ENCODE measurements at places on chromosomes 5 and 9.
A peak's percentile ranks its signal among the peaks of the same experiment; 100 is the strongest.

GRCh38 chr5:56605231-56605630, 210.1 kb upstream of the MAP3K1 start:
- no peak for DNase-seq

DNA sequence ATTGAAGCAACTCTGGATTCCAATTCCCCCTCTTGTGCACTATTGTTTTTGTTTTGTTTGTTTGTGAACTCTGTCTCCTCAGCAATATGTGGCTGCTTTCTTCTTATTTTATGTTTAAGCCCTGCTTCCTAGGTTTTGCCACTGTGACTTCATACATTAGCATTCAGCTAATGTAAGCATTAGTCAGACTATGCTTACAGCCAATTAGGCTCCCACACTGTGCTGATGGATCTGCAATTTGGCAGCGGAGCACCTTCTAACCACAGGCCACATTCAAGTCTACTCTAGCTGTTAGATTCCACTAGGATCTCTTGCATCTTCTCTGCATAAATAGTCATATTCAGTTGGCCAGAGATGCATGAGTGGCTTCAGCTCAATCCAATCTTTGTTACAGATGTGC, 9.6 kb upstream of the BICD2 start:
- no peak for DNase-seq

DNA sequence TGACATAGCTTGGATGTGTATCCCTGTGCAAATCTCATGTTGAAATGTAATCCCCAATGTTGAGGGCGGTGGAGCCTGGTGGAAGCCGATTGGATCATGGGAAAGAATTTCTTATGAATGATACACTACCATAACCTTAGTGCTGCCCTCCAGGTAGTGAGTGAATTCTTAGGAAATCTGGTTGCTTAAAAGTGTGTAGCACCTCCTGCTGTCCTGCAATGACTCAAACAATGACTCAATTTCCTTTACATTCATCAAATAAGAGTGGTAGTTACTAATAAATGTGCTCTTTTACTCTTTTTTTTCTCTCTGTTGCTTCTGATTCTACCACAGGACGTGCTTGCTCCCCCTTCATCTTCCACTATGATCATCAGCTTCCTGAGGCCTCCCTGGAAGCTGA, 1696.0 kb upstream of the CDH9 start:
- no peak for DNase-seq

GRCh38 chr9:389758-390157, 175.1 kb downstream of the DOCK8 start:
- DNase-seq = no peak

GRCh38 chr5:91468651-91469422, 85.7 kb upstream of the ARRDC3 start:
- no peak for DNase-seq

DNA sequence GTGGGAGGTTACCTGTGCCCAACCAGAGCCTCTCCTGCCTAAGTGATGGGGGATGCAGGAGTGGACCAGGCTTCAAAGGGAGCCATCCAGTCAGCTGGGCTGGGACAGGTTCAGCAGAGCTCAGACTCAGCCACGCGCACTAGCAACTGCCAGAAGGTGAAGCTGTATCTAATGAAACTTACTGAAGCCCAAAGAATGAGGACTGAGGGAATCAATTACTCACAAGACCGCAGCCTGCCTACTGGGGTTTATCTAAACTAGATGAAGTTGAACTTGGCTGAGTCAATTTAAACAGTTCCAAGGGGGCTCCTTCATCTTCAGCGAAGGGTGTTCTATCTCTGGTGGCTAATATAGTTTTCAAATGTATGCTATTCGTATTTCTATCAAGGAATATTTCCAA, 11.4 kb downstream of the HAND1 start:
- DNase-seq = no peak

GRCh38 chr5:147348046-147348445, 113.2 kb downstream of the STK32A start:
- no peak for DNase-seq

- no peak for DNase-seq
Observed at GRCh38 chr9:135303280-135303647, 176.3 kb upstream of the PPP1R26 start.

GRCh38 chr5:43203373-43203772, 11.3 kb downstream of the NIM1K start:
- no peak for DNase-seq

- DNase-seq = no peak
Observed at GRCh38 chr9:3415906-3416305, 109.9 kb downstream of the RFX3 start.

GRCh38 chr5:67414712-67415111, 218.1 kb upstream of the CD180 start:
- DNase-seq = no peak

DNA sequence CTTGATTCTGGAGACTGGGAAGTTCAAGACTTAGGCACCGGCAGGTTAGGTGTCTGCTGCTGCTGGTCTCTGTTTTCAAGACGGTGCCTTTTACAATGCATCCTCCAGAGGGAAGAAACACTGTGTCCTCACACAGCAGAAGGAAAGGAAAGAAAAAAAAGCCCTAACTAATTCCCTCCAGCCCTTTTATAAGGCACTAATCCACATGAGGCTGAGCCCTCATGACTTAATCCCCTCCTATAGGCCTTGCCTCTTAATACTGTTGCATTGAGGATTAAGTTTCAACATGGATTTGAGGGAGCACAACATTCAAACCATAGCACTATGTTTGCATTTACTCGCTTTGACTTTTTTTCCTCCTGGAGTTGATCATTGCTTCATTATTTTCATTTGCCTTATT, 585.9 kb downstream of the TLR4 start:
- DNase-seq = no peak

DNA sequence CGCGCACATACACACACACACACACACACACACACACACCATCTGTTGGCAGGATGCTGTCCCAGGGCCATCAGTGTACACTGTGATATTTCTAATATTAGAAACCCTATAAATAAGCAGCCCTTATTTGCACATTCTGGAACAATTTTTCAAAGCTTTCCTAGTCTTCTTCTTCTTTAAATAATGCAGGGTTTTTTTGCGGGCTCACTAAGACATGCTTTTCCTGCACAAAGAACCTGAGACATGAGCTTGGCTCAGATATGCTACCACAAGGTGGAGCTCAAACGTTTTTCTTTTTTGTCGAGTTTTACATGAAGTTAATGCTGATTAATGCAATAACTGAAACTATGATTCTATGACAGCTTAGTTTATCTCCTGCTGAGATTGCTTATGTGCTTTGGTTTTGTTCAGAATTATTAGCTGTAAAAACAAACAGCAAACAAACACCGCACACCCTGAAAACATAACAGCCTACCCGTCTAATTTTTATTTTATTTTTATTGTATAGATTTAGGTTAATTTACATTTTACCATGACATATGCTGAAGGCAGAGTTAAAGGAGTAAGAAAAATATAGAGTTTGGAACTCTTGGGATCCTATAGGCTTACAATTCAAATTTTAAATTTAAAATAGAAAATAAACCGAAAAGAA, 95.8 kb downstream of the ALDH1A1 start:
- DNase-seq = peak; percentile 40

GRCh38 chr9:103319979-103320378, 324.8 kb downstream of the CYLC2 start:
- peak; percentile 13 for DNase-seq

DNA sequence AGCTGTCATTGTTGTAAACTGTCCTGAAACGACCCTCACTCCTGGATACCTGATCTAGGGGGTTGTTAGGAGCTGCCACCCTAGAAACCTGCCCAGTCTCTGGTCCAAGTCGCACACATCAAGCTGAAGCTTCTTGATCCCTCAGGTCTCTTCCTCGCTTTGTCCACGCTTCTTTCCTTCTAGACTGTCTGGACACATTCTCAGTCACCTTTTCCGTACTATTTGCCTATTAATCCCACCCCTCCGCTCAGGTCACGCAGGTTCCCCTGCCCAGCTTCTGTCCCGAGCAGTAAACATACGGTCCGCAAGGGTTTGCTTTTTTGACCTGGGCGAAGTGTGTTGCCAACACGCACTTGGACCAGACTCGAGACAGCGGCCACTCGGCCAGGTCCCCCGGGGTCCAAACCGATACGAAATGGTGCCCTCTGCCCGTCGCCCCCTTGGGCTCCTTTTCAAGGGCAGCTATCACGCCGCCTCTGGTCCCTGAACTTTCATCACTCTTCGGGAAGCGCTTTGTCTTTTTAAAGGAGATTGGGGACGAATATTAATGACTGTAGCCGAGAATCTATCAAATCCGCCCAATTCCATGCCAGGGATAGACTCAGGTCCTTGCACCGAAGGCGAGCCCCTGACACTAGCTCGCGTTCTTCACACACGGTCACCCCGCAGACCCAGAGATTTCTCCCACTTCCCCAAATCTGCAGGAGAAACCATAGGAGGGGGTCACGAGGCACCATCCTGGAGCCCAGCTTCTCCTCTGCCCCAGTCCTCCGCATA, 814 bp downstream of the PLCXD3 start:
- peak; percentile 35 for DNase-seq

- DNase-seq = peak; percentile 86
Observed at GRCh38 chr9:101738566-101739183, at the start of gene GRIN3A. GRIN3A (minus strand) TSS chr9:101738647; CDS start chr9:101737979, 668 bp downstream.

DNA sequence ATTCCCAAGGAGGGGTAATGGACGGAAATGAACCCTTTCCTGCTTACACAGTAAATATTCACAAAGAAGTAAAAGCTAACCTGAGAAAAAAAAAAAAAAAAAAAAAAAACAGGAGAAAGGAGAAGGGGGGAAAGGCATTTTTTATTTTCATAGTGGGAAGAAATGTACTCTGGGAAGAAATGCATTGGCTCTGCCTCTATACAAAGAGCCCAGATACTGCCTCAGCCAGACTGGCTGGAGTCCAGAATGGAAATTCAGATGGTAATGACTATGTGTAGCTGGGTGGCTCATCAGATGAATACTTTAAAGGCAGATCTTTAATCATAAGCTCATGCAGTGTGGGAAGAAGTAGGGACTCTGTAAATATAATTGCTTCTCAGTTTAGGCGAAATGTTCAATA, 124.9 kb upstream of the ZNF608 start:
- DNase-seq = no peak

- no peak for DNase-seq
Observed at GRCh38 chr5:123441408-123441807, 18.2 kb upstream of the CEP120 start.

GRCh38 chr5:38338455-38338854, 80.1 kb downstream of the EGFLAM start:
- DNase-seq = no peak

DNA sequence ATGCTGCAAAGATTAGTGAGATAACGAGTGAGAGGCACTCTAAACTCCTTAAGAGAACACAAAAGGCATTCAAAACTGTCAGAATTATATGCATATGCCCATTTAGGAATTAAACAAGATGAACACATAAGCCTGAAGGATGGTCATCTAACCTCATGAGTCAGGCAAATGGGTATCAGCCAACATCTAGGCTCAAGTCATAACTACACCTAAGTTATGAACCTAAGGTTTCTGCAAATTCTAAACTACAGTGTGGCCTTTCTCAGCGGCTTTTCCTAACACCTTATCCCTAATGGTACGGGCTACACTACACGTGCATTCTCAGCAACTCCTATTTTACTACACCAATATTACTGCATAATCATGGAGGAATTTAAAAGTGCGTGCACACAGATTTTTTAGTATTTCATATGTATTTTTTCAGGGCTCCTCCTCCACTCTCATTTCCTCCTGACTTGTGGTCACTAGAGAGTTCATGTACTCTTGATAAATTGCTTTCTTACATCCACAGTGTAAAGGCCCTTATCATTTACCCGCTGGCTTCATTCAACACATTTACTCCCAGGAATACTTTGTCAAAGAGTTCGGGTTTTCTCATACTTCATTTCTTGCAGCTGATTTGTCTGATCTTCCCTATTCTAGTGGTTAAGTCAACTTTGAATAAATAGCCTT, 316.5 kb downstream of the BNC2 start:
- no peak for DNase-seq

DNA sequence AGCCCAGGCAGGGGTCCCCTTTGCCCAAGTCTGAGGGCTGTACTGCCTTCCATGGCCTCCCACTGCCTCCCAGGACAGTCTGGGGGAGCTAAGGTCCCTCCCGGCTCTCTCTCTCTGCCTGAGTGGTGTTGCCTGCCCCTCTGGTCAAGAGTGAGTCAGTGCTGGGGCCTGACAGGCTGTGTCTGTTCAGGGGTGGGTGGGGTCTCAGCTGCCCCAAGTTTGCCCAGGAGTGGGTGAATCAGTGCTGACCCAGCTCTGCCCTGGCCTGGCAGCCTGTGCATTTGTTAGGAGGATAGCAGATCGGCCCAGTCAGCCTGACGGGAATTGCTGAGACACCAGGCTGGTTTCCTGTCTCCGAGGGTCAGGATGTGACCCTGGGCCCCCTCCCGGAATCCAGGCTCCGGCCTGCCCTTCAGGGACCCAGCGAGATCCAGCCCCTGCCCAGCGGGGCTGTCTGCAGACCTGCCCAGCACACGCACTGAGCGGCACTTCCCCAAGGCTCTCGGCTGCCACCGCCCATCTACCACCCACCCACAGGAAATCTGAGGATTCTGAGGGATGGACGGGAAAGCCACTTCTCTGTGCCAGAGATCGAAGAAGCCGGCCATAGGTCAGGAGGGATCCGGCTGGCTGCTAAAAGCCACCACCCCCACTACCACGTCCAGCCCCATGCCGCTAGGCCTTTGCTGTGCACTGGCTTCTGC, 15.9 kb downstream of the ENG start:
- DNase-seq = no peak

- no peak for DNase-seq
Observed at GRCh38 chr5:10515492-10515891, 48.4 kb upstream of the ANKRD33B start.

- DNase-seq = peak; percentile 7
Observed at GRCh38 chr5:133514456-133514855, 97.9 kb downstream of the FSTL4 start.

GRCh38 chr9:69174616-69175463, 763 bp downstream of the TJP2 start:
- DNase-seq = peak; percentile 24

DNA sequence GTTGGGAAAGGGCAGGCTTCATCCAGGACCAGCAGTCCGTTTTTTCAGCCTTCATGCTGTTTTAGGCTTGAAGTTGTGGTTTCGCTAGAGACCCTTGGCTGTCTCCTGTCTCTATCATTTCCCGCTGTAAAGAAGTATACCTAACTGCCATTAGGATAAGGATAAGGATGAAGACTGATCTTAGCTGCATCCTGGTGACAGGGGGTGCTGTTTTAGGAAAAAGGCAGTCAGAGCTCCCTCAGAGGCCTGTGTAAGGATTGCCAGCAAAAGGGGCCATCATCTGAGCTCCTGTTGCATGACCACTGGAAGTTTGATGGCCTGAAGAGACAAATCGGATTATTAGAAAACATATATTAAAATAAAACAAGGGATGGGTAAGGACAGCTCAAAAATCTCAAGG, 64.8 kb upstream of the FGF10 start:
- no peak for DNase-seq

DNA sequence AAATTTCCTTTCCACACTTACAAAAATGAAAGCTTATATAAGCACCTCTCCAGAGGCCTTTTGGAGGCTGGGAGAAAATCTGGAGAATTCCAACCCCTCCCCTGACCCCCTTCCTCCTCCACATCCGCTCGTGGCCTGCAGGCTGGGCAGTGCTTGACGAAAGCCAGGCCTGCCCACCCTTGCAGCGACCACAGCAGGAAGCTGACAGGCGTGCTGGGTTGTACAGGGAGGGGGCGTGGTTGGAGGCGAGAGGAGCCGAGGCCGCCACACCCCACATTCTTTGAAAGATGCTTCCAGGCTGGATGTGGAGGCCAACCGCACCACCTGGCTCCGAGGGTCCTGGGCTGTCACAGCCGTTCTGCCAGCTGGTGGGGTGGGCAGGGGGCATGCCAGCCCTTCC, 47.8 kb upstream of the IER5L start:
- no peak for DNase-seq
